ENCODE measurements at places on chromosomes 6 and 20. TPM values are rescaled to one million over a fixed set of nuclear protein-coding genes. Genes with fewer than 3 reads are reported as not detected.

Gene SYS1
- total RNA-seq = 20.0 TPM

Gene LPA
- total RNA-seq = not detected

Gene PDYN
- not detected for total RNA-seq

Gene FAM162B
- 13.1 TPM for total RNA-seq

Gene ALDH8A1
- 0.50 TPM for total RNA-seq

Gene HLA-G
- not detected for total RNA-seq

Gene CLPSL1
- not detected for total RNA-seq

Gene SIRPB1
- total RNA-seq = 0.17 TPM

Gene TRIM31
- not detected for total RNA-seq

Gene GRIK2
- total RNA-seq = under 0.01 TPM

Gene KHDC3L
- not detected for total RNA-seq

Gene CST1
- total RNA-seq = 3.6 TPM

Gene PTK6
- total RNA-seq = under 0.01 TPM

Gene TSHZ2
- 2.6 TPM for total RNA-seq

Gene LY6G5C
- 0.51 TPM for total RNA-seq

Gene FRMD1
- total RNA-seq = not detected

Gene CDH4
- total RNA-seq = 4.8 TPM

Gene PPIL1
- total RNA-seq = 12.8 TPM

Gene ZNF217
- total RNA-seq = 22.0 TPM

Gene CEP85L
- total RNA-seq = 18.5 TPM

Gene PRELID3B
- total RNA-seq = 127 TPM

Gene SEL1L2
- not detected for total RNA-seq

Gene COL12A1
- total RNA-seq = 1,023 TPM

Gene TNFRSF6B
- total RNA-seq = 6.7 TPM

Gene FAM229B
- 20.3 TPM for total RNA-seq

Gene MROH8
- 1.2 TPM for total RNA-seq

Gene HLA-DQB1
- total RNA-seq = not detected

Gene CST2
- not detected for total RNA-seq

Gene CLDN20
- not detected for total RNA-seq
